ENCODE measurements at places on chromosomes 2 and 18.

DNA sequence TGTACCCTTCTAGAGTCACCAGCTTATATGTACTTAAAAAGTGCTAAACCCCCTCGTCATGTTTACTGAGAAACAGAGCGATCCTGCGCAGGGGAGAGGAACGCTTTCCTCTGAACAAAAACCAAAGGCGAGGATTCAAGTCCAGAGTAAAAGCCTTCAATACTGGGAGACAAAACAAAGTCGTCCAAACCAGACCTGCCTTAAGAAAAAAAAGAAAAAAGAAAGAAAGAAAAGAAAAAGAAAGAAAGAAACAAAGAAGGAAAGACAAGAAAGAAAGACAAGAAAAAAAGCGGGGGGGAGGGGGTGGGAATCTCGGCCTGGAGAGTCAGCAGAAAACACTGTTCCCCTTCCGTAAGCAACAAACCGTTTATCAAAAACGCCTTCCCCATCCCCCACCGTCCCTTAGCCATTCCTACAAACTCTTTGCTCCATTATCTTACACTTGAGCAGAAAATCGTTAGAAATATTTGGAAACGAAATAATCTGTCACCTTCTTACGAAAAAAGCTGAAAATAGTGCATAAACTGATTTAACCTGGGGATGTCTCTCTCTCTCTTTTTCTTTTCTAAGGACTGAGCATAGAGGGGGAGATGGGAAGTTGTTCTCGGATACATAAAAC lies 3.3 kb downstream of the PTGR3 start:
- no peak for DNase-seq

- DNase-seq, result no peak
Measured at GRCh38 chr2:70558195-70558808, 4.7 kb upstream of the TGFA start.

GRCh38 chr2:156333274-156333950 lies 891 bp upstream of the NR4A2 start:
- no peak for DNase-seq

DNA sequence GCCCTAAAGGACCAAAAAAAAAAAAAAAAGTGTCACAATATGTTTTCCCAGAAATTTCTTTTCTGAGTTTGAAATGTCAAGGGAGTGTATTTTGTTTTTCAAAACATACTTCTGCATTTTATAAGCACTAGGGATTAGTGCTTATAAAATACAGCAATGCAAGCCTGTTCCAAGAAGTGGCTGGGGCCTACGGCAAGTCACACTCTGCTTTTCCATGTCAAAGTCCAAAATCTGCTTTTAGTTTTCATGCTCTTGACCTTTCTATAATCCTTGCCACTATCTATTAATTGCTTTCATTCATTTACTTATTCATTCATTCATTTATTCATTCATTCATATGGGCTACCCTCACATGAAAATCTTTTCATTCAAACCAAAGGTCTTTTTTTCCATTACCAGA lies 100.1 kb upstream of the UXS1 start:
- DNase-seq, result no peak

DNA sequence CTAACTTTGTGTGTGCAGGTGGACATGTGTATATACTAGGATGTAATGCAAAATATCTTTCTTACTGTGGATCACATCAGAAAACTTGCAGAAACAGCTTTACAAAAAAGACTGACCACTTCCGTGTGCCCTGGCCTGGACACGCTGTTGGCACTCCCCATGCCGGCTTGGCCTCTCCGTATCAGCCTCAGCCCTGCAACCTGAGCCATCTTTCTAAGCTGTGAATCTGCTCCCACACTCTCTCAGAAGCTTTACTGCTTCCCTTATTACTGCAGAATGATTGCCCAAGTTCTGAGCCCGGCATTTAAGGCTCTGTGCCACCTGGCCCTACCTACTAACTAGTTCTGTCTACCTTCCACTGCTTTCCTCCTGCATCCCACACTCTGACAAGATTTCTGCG lies 37.8 kb downstream of the MYO7B start:
- DNase-seq, result no peak

DNA sequence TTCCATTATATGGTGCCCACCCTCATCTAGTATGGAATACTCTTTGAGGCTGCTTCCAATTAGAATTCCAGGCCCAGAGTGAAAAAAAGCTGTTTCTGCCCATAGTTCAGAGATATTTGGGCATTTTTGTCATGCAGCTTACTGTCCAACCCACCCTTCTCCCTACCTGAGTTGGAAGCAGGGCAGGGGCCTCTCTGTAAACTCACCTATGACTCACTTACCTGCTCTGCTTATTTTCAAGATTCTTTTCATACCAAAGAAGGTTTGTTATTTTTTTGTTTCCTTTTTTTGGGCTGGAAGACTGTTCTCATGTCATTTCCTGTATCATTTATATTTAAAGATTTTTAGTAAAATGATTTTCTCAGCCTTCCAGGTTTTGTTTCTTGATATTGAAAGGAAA lies 38.4 kb upstream of the PPP1R1C start:
- DNase-seq, result no peak

- no peak for DNase-seq
Measured at GRCh38 chr18:33577685-33578517, at the start of gene ASXL3. ASXL3 (plus strand) TSS chr18:33578219; CDS start chr18:33578632, 413 bp downstream.

DNA sequence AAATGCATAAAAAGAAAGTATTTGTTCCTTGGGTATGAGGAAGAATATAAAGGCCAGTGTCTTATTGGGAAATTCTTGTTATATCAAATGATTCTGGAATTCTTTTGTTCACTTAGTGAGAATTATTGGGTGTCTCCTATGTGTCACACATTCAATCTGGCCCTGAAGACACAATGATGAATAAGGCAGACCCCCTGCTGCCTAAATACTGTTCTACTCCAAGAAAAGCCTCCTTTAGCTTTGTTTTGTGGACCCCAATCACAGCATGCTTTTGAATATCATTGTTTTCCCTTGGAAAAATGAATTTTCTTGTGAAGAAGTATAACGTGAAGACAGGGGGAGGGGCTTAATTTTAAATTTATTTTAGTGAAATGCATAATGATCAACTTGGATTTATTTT lies 682.4 kb downstream of the LRRTM4 start:
- no peak for DNase-seq

All from stimulated activated CD4-positive, alpha-beta T cell treated with anti-CD3 and anti-CD28 coated beads, Interleukin-1b, Interleukin-23, amount 100 ng/mL, for 4 hours (primary cell).